ENCODE measurements at places on chromosomes 7 and 10.
A peak's percentile ranks its signal among the peaks of the same experiment; 100 is the strongest.

DNA sequence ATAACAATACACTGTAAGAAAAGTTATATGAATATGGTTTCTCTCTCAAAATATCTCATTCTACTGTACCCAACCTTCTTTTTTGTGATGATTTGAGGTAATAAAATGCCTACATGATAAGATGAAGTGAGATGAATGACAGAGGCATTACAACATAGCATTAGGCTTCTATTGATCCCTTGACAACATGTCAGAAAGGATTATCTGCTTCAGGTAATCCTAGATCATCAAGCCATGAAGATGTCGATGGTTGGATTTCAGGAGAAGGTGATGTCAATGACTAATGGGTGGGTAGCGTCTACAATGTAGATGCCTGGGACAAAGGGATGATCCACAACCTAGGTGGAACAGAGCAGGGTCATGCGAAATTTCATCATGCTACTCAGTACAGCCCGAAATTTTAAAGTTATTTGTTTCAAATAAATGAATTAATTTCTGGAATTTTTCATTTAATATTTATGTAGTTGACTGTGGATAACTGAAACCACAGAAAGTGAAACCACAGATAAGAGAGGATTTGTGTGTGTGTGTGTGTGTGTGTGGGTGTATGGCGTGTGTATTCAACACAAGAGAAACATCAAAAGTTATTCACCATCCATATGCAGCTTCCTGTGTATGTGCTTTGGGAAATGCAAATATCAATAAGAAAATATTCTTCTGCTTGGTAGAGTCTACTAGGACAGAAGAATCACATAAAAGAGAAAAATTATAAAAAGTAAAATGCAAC lies 77.0 kb downstream of the MAGI2 start:
- DNase-seq = no peak

DNA sequence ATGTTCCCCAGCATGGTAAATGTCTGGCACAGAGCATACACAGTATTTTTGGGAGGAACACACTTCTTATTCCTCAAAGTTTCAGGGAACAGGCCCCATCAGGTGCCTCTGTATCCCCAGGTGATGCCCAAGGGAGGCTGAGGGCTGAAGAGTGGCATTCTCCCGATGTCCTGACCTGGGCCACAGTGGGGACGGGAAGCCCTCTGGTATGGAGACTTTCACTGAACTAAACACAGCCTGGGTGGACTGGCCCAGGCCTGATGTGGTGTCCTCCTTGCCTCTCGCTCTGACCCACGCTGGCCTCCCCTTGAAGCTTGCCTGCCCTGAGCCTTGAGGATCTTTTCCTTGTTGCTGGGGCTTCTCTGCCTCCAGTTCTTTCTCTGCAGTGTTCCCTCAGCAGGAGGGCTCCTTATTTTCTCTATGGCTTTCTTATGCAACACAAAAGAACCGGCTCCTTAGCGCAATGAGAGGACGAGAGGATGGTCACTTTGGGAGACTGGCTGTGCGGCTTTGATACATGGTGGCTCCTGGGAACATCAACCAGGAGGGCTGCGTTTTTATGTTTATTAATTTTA lies 157.5 kb upstream of the TNS3 start:
- DNase-seq = no peak

DNA sequence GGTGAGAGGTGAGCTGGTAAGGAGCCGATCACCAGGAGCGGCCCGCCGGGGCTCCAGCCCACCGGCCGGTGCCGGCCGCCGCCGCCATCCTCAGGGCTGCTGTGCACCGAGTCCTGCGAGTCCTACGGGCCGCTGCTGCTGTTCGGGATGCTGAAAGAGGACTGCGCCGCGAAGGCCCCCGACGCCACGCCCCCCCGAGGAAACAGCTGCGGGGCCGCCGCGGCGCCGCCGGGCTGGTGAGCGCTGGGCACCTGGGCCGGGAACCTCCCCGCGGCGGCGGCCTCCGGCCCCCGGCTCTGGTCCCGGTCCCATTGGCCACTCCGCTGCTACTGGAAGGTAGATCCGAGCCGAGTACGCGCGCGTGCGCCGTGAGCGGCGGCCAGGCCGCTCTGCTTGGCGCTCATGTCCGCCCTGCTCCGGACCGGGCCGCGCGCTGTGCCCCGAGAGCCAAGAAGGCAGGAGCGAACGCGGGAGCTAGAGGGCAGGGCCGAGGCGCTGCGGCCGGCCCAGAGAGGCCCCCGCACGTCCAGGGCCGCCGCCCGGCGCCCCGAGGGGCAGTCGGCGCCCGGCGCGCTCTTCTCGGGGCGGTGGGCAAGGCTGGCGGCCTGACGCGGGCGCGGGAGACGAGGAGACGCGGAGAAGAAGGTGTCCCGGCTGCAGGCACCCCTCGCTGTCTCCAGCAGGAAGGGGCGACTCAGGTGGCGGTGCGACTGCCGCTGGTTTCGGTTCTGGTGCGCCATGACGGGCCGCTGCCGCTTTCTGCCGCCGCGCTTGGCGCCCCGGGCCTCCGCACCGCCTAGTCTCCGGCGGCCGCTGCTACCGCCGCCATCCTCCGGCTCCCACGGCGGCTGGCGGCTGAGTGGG lies 121.3 kb upstream of the WIPF3 start:
- peak; percentile 11 for DNase-seq

GRCh38 chr10:111102359-111102837 lies 25.6 kb downstream of the ADRA2A start:
- no peak for DNase-seq

GRCh38 chr10:3566627-3567026 lies 218.4 kb downstream of the KLF6 start:
- DNase-seq = no peak

DNA sequence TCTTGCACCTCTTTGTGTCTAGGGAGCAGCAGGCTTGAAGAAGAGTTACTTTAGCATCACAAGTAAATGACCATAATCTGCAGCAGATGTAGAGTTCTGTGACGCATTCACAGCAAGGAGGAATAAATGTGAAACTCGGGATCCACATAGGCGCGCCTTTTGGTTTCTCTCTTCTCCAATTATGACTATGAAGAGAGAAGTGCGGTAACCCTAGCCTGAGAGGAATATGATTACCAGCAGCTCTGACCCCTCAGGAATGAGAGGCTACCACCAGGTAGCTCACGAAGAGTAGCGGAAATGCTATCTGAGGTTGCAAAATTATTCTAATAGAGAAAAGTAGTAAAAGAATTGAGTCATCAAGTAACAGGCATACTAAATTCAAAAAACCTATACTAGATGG lies 25.2 kb upstream of the DMTF1 start:
- DNase-seq = no peak

DNA sequence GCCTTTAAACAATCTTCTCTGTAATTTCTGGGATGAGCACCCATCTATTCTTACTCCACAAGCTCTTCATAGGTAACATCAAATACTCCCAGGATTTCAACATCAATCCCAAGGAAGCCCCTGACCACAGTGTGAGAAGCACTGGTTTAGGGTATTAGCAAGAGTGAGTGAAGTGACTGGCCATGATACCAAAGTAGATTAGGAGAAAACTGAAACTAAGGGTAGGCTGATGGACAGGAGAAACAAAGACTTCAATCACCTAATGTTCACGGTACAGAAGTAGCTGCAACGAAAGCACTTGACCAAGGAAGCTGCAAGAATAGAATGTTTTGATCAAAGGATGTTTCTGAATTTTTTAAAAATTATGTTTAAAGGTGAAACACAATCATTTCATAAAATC lies 49.8 kb downstream of the LMBR1 start:
- DNase-seq = no peak

- DNase-seq = no peak
These were observed 73.4 kb downstream of the GOLGA7B start for GRCh38 chr10:97923057-97923456.

DNA sequence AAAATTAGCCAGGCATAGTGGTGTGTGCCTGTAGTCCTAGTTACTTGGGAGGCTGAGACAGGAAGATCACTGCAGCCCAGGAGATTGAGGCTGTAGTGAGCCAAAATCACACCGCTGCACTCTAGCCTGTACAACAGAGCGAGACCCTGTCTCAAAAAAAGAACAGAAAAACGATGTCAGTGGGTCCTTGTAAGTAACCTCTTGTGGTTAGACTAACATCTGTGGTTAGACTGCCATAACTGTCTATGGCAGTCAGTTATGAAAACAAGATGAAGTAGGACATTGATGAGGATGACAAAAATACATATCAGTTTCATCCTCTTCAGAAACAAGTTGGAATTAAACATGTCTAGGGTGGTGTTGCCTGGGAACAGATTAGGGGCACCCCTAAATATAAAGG lies 53.3 kb downstream of the AKAP9 start:
- DNase-seq = no peak

DNA sequence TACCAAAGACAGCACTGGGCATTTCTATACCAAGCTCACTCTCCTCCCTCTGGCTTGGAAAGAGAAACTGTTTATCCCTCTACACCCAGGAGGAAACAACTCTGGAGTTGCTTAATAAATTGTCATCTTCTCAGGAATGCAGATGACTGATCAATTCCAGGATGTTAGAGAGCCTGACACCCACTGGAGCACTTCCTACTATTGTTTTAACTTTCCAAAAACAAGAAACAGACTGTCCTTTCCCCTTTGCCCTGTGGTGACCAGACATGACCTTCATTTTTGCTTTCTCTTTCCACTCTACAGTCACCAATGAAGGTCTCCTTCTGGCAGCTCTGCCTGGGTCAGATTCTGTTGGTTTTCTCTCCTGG lies 19.6 kb downstream of the GIMAP4 start:
- no peak for DNase-seq

GRCh38 chr10:119422682-119423509 lies 119.6 kb downstream of the RGS10 start:
- DNase-seq = no peak

GRCh38 chr10:114042895-114043531 lies 653 bp upstream of the ADRB1 start:
- no peak for DNase-seq

GRCh38 chr10:12459340-12459739 lies 110.0 kb downstream of the CAMK1D start:
- no peak for DNase-seq

- DNase-seq = no peak
These were observed 48.4 kb downstream of the FGFBP3 start for GRCh38 chr10:91860885-91861284.

DNA sequence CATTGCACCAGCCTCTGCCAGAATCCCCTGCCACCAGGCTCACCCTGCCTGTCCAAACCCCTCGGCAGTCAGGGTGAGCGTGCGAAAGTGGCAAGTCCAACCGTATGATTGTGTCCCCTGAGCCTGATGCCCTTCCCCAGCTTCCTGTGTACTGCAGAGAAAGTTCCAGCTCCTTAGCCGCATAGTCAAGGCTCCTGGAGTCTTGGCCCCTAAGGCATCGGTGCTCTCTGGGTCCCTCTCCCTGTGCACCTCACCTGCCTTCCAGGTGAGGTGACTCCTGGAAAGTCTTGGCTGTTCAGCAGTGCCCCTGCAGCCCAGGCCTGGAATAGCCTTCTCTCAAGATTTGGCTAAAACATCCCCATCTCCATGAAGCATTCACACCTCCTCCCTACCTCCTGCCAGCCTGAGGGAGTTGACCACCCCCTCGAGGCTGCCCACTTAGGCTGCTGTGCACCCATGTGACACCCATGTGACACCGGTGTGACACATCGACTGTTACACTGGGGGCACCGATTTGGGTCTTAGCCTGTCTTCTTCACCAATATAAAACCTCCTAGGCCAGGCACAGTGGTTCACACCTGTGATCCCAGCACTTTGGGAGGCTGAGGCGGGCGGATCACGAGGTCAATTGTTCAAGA lies 56.1 kb upstream of the ELN start:
- DNase-seq = no peak

- DNase-seq = no peak
These were observed 271.9 kb downstream of the PRPF18 start for GRCh38 chr10:13858709-13859108.

- no peak for DNase-seq
These were observed 5.1 kb upstream of the HIPK2 start for GRCh38 chr7:139782932-139783331.

DNA sequence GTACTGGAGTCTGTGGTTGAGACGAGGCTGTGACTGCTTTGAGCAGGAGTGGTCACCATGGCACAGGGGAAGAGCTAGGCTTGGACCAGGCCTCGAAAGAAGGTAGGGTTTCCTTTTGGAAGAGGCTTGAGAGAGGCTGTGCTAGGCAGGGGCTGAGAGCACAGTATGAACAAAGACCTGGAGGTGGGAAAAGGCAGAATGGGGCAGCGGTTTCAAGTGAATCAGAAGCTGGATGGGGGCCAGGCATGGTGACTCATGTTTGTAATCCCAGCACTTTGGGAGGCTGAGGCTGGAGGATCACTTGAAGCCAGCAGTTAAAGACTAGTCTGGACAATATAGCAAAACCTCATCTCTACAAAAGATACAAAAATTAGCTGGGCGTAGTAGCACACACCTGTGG lies 65.9 kb downstream of the CLIP2 start:
- no peak for DNase-seq

DNA sequence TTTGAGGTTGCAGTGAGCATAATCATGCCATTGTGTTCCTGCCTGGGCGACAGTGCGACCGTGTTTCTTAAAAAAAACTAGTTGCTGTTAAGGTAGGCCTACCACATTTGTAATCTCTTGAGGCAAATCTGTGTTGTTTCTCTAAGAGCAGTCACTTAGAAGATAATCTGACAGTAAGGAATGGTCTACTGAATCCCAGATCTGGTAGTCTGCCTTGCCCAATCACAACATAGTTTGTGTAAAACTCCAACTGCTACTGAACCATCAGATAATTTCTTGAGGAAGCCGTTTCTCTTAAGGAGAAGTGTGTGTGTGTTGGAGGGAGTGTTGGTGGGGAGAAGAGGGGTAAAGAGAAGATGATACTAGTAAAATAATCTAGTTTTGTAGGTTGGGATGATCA lies 5.0 kb downstream of the NRF1 start:
- no peak for DNase-seq

- DNase-seq = no peak
These were observed 30.7 kb upstream of the AQP1 start for GRCh38 chr7:30880941-30881340.

DNA sequence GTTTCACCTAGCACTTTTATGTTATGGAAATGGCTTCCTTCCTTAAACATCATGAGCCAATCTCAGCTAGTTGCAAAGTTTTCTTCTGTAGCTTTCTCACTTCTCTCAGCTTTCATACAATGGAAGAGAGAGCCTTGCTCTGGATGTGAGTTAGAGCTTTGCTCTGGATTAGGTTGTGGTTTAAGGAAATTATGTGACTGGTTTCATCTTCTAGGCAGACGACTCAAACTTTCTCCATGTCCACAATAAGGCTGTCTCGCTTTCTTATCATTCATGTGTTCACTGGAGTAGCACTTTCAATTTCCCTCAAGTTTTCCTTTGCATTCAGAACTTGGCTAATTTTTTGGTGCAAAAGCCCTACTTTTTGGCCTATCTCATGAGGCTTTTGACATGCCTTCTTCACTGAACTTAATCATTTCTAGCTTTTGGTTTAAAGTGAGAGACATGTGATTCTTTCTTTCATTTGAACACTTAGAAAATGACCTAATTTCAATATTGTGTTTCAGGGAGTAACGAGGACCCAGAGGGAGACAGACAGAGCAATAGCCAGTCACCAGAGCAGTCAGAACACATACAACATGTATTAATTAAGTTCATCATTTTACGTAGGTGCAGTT lies 49.8 kb downstream of the CNOT4 start:
- no peak for DNase-seq

GRCh38 chr7:98252425-98253054 lies 508 bp upstream of the TECPR1 start:
- DNase-seq = no peak

Measured in stimulated activated CD4-positive, alpha-beta T cell treated with anti-CD3 and anti-CD28 coated beads, TNF-alpha, amount 100 ng/mL, for 4 hours (primary cell).